ENCODE measurements at places on chromosomes 11 and 22.

DNA sequence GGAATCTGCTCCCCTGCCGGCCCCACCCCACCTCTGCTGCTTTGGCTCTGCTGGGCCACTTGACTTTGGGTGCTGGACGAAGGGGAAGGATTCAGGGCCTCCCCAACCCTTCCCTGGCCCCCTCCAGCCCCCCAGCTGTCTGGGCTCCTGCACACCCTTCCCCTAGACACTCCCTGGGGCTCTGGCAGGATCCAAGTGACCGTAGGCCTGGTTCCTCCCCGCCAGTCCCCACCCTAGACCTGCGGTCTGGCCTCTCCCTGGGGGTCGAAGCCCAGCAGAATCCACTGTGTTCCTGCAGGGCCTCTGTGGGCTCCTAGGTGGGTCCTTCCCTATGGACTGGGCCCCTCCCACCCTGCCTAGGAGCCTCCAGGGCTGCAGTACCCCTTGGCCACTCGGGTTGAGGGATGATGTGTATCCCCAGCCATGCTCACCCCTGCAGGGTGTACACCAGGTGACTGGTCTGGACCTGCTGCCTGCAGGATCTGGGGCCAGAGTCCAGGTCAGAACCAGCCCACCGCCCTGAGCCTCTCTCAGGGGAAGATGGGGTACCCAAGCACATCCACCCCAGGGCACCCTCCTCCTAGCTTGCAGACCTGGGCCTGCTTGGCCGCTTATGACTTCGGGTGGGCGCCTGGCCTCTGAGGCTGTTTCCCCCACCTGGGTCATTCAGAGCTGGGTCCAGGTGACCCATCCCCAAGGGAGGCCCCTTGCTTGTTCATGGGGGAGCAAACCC lies 5.6 kb downstream of the PIM3 start:
- no peak for DNase-seq

DNA sequence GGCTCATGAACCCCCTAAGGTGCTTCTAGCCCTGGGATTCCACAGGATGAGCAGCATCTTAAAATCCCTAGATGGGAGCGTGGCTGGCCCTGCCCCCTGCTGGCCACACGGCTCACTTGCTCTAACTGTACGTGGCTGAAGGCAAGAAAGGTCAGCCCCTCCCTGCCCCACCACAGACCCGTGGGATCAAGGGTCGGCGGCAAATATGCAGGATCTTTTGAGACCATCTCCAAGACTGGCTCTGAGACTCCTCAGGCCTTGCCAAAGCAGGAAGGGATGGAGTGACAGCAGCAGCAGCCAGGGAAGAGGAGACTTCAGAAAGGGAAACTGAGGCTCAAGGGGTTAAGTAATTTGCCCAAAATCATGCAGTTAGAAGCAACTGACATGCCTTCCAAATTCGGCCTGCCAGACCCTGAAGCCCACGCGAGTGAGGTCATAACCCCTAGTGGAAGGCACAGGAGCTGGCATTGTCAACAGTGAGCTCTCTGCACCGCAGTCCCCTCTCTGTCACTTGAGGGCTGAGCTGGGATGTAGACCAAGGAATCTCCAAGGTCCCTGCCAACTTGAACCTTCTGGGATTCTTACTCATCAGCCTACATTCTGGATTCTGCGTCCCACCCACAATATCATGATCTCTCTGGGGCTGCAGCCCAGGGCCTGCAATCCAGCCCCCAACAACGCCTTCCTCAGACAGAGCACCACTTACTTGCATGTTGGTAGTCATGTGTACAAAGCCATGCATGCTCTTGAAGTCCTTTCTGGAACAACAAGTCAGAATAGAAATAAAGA lies 31.4 kb downstream of the CREB3L1 start:
- peak; percentile 54 for DNase-seq

DNA sequence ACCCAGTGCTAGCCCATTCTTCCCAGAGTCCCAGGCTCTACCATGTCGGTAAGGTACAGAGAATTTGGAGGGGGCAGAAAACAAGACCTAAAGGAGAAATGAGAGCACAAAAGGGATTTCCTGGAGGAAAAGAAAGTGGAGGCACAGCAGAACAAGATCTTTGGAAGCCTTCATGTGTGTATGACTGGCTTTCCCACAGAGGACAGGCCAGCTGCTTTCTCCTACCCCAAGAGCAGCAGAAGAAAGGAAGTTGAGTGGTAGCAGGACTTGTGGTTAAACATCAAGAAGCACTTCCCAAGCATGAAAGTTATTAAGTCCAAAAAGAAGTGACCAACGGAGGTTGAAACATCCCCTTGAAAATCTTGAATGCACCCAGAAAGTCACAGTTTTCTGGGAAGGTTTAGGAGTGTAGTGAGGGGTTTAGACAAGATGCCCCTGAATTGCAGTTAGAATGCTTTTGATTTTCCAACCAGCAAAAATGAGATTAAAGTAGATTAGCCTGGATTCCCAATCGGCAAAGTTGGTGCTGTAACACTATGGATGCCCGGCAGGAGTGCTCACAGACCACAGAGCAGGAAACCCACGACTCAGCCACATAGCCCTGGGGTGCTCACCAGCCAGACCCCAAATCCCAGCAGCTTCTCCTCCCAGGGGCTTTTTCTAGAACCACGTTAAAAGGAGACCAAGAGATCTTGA lies 608 bp downstream of the TMPRSS13 start:
- DNase-seq, result no peak

DNA sequence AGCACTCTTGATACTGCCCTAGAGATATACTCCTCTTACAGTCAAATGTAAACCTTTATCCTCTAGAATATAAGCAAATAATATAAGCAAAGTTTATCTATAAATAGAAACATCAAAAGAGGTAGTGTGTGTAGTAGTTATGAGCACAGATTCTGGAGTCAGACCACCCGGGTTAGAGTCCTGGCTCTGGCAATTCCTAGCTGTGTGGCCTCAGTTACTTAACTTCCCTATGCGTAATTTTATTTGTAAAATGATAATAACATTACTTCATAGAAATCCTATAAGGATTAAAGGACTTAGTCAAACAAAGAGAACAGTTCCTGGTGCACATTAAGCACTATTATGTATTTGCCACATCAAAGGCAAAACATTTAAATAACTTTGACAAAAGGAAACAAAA lies 7.0 kb downstream of the MSANTD4 start:
- no peak for DNase-seq

DNA sequence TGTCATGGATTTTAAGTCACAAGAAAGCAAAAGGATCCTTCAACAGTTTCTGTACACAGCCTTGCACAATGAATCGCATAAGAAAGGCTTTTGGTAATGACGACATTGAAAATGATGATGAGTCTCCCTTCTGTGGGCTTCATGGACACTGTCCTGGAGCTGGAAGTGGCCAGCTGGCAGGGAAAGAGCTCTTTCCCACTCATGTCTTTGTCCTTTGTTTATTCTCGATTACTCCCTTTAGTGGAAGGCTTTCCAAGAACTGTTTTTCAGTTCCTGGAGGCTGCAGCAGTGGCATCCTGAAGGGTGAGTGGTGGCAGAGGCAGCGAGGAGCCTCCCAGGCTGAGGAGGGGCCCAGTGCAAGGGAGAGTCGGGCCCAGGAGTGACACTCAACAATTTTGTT lies 505.2 kb downstream of the NTM start:
- no peak for DNase-seq

GRCh38 chr22:19105456-19105855 lies 16.8 kb downstream of the DGCR2 start:
- no peak for DNase-seq

DNA sequence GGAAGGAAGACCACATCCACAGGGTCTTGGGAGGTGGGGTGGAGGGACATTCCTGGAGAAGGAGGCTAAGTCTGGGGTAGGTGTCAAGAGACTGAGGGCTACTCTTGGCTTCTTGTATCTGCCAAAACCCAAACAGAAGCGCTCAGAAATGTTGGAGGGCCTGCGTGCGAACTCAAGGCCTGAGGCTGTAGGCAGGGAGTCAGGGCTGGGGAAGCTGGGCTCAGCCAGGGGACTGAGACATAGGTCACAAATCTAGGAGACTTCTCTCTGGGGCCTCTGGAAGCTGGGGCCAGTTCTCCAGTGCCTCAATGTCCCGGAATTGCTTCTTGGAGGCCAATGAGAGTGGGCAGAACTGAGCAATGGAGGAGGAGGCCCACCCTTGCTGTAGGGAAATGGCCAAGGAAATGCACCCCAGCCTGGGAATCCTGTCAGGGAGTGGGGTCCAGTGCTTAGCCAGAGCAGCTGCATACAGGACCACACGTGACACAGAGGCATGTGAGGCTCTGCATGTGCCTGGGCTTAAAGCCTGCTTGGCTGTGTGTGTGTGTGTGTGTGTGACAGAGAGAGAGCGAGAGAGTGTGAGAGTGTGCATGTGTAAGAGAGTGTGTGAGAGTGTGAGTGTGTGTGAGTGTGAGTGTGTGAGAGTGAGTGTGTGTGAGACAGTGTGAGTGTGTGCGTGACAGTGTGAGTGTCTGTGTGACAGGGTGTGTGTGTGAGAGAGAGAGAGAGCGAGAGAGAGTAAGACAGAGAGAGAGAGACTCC lies 141.3 kb downstream of the ST3GAL4 start:
- DNase-seq, result no peak

- DNase-seq, result no peak
These were observed 19.5 kb downstream of the GNAZ start for GRCh38 chr22:23089633-23090456.

DNA sequence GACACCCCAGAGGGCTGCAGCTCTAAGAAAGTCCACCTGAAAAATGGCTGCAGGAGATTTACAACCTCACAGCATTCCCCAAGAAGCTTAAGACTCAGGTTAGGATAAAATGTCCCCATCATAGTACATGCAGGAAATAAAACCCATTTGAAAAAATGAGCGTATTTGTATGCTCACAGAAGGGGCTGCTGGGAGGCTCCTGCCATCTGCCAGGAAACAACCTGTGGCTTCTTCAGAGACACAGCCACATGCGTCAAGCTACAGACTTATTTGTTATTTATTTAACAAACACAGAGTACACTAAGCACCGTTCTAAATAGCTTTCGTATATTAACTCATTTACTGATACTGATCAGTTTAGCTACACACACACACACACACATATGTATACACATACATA lies 73.4 kb downstream of the FEZ1 start:
- DNase-seq, result no peak

DNA sequence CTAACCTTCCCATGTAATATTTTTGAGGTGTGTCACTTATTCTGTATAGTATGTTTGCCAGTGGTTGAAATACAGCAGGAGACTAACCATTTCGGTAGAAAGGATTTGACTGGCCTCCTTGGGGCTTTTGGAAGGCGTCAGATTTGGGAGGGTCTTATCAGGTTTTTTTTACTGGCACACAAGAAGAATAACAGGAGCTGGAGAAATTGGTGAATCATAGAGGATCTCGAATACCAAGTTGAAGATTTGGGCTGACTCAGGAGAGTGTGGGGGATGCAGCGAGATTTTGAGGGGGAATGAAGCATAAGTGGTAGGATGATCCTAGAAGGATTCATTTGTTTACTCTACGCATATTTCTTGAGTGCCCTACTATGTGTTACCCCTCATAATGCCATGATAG lies 200.5 kb downstream of the DDX10 start:
- no peak for DNase-seq

DNA sequence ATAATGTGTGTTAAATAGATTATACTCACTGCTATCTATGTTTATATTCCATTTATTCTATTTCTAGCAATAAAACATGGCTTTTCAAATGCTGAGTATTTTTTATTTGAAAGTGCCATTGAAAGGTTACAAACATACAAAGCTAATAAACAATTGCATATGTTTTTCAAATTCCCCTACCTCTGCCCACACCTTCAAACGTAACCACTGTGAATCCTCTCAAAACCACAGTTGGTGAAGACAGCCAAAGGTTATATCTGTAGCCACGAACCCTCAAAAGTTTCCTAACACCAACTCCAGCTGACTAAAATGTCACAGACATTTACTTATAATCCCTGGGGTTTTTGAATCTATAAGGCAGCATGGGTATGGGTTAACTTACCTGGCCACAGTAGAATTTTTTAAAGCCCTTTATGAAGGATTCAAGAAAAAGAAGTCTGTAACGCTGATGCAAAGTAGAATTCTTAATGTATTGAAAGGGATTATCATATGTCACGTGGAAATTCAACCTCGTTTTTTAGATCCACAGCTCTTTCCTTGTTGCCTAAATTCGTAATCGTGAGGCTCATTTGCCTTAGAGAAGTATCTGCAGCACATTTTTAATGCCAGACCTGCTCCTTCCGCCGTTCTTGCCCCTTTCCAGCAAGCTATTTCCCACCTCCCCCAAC lies 122.5 kb upstream of the ZC3H12C start:
- no peak for DNase-seq

DNA sequence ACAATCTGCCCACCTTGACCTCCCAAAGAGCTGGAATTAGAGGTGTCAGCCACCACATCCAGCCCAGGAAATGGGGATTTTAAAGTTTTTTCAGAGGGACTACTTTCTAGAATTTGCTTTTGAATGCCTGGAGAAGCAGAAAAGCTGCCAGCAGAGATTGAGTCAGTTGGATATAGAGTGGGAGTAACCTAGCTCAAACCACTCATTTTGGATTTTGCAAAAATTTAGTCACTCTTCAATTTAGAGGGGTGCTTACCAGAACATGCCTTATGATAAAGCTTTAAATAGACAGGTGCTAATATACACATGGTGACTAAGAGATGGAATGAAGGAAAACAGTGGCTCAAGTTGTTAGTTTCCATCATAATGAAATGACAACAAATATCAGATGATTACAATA lies 26.5 kb upstream of the PSMA1 start:
- DNase-seq, result no peak

DNA sequence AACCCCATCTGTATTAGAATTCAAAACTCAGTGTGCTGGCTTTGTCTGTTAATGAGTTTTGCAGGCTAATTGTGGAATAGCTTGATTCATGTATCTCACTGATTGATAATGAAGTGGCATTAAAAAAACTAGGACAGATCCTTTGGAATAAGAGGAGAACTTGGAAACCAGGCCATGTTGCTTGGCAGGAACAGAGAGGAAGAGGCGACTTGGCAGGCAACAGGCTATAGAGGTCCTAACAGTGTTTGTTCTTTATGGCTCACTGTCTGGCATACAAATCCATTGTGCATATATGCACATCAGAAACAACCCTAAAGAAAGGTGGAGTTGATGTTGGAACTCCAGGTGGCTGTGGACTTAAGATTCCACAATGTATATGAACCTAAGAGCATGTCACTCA lies 17.4 kb upstream of the OR9I1 start:
- no peak for DNase-seq

- no peak for DNase-seq
These were observed 47.0 kb downstream of the STIM1 start for GRCh38 chr11:3902441-3902840.

- DNase-seq, result no peak
These were observed 649 bp downstream of the PRRG4 start for GRCh38 chr11:32830413-32830738.

- DNase-seq, result no peak
These were observed 29.6 kb downstream of the SBF1 start for GRCh38 chr22:50445071-50445879.

DNA sequence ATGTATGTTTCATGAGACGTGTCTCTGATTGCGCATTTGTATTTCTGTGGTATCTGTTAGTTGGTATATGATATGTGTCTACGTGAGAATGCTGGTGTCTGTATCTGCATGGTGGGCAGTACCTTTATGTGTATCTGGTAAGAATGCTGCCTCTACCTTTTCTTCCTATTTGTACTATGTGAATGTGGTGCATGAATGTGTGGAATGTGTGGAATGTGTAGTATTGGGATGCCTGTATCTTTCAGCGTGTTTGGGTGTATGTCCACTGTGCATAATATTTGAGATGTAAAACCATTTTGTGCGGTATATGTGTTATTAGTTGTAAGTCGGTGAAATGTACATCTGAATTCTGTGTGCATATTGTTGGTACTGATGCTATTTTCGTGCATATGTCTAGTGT lies 2.3 kb upstream of the OR51E1 start:
- DNase-seq, result no peak

- no peak for DNase-seq
These were observed 100.2 kb downstream of the SYN3 start for GRCh38 chr22:32958001-32958400.

- no peak for DNase-seq
These were observed 24.3 kb upstream of the SMCO4 start for GRCh38 chr11:93567401-93567895.

All from activated T-cell treated with anti-CD3 and anti-CD28 coated beads for 24 hours (primary cell).